ENCODE measurements at places on chromosomes 5 and 9.

- no peak for DNase-seq
Measured at GRCh38 chr5:107088907-107089306, 581.8 kb downstream of the EFNA5 start.

- DNase-seq = no peak
Measured at GRCh38 chr9:4130166-4130565, 169.7 kb downstream of the GLIS3 start.

DNA sequence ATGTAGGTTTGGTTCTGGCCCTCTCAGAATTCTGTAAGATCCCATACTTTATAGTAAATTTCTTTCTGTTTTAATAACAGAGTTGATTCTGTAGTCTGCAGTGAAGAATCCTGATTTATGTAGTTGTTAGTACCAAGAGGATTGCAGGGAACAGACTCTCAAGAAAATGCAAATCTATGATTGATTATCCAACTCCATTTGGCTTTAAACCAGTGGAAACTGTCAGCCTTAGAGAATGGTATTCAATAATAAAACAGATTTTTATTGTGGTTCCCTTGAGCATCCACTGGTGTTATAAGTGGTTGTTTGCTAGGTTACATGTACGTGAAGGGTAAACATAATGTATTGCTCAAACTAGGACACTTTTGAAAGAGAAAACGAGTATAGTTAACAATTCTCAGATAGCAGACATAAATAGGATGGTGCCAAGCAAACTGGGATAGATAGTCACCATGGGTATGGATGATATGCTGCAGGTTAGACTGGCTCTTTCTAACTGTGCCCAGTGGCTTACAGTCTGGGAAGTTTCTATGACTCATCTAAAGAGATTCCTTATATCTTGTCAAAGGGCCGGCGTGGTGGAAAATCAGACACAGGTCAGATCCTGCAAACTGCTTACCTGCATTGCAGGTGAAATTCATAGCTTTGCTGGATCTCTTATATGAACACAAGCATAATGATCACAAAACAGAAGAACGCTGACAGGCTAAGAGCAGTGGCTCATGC lies 41.7 kb upstream of the RPS23 start:
- no peak for DNase-seq

DNA sequence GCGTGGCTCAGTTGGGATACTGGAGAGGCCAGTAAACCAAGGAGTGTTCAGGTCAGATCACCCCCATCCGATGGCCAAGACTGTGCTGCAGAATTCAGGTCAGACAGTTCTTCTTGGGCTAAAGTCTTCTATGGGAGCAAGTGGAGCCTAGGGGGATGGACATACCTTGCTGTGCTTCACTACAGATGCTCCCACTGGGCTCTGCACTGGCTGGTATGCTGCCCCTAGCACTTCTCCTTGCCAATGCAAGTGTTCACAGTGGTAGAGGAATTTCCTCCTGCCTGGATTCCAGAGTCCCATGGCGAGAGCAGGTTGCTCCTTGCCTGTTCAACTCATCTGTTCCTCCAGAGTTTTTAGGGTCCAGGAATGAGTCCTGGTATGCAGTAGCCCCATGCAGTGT lies 134.2 kb upstream of the EDIL3 start:
- no peak for DNase-seq

GRCh38 chr5:31884896-31885295 lies 246.0 kb downstream of the PDZD2 start:
- DNase-seq = no peak

DNA sequence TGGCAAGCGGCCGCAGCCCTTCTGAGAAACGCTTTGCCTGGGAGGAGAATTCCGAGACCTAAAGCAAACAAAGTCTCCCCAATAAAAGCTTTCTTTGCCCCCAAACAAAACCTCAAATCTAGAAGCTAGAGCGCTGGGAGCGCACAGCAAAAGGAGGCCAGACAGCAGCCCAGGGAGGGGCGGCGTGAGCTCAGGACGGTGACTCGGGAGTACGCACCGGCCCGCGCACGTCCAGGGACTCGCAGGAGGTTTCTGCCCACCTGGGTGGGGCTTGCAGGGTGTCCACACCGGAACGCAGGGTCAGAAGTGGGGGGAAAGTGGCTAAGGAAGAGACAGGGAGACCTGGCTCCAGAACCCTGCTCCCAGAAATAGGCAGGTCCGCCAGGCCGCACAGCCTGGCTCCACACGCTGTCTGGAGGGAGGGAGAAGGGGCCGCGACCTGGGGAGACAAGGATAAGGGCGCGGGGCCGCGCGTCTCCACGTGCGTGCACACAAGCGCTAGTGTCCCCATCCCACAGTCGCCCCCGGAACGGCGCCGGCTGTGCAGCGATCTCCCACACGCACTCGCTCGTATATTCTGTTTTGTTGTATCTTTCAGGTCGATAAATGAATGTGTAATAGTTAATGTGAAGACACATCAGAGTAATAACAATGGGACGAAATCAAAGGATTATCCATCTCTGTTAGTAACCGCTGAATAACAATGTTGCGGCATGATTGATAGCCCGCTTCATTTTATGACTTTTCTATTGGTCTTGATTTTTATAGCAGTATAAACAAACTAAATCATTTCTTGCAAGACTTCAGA lies 2.3 kb upstream of the OTP start:
- DNase-seq = no peak

GRCh38 chr5:122702524-122702875 lies 72.4 kb upstream of the SNX2 start:
- DNase-seq = no peak

DNA sequence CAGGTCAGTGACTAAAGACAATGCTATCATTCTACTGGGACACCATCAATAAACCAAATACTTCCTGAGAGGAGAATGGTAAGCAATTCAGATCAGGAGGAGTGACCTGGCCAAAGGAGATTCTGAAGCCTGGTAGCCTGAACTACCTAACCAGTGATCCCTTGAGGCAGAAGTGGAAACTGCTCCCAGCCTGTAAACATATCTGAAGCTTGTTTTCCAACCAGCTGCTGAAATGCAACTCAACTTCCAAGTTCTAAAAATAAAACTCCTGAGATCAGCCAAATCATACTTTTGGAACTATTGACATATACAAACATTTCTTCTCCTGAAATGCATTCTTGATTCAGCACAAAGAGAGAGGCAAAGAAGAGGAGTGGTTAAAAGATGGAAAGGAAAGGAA lies 204.1 kb downstream of the EBF1 start:
- DNase-seq = no peak

- no peak for DNase-seq
Measured at GRCh38 chr5:103498800-103499551, 63.6 kb downstream of the NUDT12 start.

GRCh38 chr9:130794923-130795495 lies 40.0 kb upstream of the ABL1 start:
- DNase-seq = no peak

- DNase-seq = no peak
Measured at GRCh38 chr9:89722712-89723111, 117.9 kb downstream of the GADD45G start.

All from T1000 (cell line).